ENCODE measurements at places on chromosomes 5 and 9.

GRCh38 chr5:124922255-124922975 lies 176.0 kb upstream of the ZNF608 start:
- DNase-seq = no peak

DNA sequence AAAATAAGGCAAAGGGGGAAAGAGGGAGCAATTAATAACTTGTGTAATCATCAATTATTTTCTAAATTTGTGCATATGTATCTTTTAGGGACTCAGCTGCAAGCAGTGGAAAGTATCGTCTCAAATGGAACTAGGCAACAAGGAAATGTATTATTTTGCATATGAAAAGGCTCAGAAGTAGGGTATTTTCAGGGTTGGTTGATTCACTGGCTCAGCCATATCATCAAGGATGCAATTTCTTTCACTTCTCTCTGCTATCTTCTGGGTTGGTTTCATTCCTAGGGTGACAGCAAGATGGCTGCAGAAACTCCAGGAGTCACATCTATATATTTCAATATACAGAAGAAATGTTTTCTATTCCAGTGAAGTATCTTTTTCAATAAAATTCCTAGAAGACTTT lies 509.8 kb downstream of the DMAC1 start:
- DNase-seq = no peak

DNA sequence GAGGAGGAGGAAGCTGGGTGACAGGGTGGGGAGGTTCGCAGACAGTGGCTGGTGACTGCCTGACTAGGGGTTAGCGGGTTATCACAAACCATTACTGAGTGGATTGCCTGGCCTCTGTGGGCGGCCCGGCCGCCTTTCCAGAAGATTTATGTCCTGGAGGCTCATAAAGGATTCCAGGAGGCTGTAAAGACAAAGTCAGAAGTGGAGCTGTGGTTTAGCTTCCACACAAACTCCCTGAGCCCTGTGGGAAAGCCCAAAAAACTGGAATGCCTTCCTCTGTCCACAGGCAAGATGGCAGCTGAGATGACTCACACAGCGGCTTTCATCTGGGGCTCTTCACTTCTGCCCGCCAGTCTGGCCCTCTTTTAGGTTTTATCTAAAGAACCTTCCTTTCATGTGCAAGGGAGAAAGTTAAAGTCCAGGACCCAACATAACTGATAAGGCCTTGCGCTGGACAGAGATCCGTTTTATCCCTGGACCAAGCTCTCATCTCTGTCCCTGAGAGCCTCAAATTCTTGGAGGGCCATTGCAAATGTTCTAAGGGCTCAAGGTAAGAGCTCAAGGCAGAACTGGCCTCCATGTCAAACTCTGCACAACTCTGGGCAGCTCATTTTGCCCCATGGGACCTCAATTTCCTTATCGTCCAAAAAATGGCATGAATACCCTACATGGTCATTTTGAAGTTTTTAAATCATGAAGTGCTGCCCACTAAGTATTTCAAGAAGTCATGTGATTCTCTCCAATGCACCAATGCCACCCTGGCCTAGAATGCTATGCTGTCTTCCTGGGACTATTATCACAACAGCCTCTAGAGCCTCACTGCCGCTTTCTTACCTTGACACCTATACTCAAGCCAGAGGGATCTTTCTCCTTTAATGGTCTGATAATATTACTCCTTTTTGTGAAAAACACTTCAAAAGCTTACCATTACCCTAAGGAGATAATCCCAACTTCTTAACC lies 249.4 kb upstream of the TRIM32 start:
- DNase-seq = no peak

GRCh38 chr5:38506302-38506701 lies 50.1 kb downstream of the LIFR start:
- DNase-seq = no peak

DNA sequence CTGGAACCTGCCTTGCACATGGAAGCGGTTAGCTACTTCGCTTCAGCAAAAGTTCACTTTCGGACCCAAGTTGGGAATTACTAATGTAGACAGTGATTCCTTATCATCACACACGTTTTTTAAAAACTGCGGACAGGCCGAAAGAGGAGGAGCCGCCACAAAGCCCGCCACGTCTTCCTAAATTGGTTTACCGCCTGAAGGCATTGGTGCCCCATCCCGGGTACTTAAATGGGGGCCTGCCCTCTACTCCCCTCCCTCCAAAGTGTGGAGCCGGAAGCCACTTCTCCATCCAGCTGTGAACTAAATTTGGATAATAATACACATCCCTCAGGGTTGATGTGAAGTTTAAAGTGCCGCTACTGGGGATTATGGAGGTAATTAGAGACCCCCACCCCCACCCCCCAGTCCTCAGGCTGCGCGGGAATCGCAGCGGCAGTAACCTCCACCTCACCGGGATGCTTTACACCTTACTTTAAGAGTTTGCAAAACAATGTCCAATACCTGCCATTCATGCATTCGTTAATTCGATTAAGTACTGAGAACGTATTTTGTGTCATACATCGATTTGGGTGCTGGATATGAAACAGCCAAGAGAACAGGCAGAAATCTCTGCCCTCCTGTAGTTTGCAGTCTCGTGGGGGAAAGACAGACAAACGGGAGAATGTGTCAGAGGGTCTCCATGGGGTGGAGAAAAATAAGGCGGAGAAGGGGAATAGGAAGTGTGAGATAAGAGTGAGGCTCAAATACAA lies 937 bp upstream of the MACROH2A1 start:
- no peak for DNase-seq

DNA sequence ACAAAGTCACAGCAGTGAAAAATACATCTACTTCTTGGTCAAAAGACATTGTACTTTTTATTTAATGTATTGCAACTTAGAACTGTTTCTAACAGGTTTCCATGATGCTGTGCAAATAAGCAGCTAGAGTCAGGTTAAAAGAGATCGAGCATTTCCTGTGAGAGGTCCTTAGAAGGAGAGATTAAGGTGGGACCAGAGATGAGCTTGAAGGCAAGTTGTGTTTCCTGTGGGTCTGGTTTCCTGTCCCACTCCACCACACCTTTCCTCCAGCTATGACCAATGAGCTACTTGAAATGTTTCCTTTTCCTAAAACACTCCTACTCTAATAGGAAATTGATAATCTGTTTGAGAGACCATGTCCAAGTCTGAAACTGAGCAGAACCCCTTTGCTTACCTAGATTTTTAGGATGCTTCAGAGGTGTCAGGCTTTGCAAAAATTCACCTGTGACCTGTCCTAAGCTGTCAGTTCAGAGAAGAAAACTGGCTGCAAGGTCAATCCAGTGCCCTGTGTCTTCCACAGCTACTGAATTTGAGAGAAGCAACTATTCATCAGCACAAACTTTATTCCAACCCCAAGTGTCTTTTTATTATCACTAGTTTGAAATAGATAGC lies 13.1 kb upstream of the RLN1 start:
- DNase-seq = no peak

- no peak for DNase-seq
These were observed 127.2 kb upstream of the ZNF366 start for GRCh38 chr5:72634444-72634843.

DNA sequence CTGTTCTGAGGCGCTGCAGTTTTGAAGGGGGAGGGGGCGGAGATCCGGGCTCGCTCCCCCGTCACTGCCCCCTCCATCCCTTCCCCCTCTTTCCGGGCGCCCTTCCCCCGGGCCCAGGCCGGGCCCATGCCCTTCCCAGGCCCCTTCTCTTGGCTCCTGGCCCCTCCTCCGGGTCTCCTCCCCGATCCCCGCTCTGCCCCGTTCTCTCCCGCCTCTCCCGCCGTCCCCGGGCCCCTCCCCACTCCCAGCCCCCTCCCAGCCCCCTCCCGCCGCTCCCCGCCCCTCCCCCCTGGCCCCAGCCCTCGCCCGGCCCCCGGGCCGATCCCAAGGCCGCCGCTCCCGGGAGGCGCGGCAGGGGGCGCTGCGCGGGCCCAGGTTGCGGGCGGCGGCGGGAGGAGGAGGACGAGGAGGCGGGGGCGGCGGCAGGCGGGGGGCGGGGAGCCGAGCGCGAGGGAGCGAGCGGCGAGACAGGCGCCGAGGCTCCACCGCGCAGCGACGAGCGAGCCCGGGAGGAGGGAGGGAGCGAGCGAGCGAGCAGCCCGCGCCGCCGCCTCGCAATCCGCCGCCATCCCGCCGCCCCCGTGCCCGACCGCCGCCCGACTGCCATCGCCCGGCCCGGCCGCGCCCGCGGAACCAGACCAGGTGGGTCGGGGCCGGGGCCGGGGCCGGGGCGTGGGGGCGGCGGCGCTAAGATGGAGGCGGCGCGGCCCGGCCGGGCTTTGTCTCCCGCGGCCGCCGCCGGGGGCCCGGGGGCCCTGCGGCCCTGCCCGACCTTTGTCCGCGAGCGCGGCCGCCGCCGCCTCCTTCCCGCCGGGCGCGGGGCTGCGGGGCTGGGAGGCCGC lies at the start of gene PRRC2B:
TSS of gene PRRC2B (plus strand) at position 465 of the 842 bp plus-strand sequence. CDS start 36,059 bp downstream, outside the sequence.
- peak; percentile 96 for DNase-seq

DNA sequence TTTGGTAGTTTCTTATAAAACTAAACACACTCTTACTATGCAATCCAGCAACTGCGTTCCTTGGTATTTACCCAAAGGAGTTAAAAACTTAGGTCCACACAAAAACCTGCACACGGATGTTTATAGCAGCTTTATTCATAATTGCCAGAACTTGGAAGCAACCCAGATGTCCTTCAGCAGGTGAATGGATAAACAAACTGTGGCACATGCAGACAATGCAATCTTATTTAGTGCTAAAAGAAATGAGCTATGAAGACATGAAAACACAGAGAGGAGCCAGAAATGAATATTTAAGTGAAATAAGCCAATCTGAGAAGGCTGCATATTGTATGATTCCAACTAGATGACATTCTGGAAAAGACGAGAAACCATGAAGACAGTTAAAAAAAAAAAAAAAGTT lies 10.7 kb downstream of the WNK2 start:
- DNase-seq = no peak

DNA sequence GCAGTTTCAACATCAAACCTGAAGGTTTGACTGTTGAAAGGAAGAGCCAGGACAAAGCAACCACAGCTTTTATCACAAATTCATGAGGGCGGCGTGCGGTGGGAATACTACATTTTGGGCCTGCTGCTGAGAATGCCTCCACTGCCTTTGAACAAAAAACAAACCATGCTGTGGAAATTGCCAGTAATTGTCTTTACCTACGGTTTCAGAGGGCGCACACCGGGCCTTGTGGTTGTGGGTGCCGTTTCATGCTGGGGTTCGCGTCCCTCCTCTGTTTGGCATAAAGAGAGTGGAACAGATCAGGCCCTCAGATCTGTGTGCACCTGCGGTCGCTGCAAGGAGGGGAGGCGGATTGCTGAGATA lies 27.6 kb upstream of the TCF7 start:
- no peak for DNase-seq

DNA sequence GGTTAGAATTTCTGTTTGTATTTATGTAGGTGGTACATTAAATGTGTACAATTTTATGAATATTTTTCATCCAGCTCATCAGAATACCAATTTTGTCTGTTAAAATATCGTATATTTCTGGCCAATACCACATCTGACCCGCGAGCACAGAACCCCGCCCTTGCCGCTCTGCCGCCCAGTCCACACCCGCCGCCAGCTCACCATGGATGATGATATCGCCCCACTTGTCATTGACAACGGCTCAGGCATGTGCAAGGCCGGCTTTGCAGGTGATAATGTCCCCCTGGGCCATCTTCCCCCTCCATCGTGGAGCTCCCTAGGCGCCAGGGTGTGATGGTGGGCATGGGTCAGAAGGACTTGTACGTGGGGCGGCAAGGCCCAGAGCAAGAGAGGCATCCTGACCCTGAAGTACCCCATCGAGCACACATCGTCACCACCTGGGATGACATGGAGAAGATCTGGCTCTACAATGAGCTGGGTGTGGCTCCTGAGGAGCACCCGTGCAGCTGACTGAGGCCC lies 153.2 kb downstream of the CAVIN4 start:
- no peak for DNase-seq

DNA sequence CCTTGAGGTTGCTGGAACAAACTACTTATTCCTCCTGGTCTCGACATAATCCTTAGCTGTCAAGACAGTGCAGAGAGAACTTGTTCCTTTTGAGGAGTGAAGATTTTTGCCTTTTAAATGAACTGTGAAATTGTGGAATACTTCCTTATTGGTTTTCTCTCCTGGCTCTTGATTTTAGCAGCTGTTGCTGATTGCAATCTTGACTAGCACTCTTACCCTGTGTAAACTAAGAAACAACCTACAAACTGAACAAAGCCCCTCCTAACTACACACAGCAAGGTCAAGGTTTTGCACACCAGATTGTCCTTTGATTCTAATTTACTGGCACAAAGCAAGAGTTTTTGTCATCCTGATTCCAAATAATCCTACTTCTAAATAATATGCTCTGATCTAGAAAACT lies 84.0 kb upstream of the GOLGA1 start:
- DNase-seq = peak; percentile 69

DNA sequence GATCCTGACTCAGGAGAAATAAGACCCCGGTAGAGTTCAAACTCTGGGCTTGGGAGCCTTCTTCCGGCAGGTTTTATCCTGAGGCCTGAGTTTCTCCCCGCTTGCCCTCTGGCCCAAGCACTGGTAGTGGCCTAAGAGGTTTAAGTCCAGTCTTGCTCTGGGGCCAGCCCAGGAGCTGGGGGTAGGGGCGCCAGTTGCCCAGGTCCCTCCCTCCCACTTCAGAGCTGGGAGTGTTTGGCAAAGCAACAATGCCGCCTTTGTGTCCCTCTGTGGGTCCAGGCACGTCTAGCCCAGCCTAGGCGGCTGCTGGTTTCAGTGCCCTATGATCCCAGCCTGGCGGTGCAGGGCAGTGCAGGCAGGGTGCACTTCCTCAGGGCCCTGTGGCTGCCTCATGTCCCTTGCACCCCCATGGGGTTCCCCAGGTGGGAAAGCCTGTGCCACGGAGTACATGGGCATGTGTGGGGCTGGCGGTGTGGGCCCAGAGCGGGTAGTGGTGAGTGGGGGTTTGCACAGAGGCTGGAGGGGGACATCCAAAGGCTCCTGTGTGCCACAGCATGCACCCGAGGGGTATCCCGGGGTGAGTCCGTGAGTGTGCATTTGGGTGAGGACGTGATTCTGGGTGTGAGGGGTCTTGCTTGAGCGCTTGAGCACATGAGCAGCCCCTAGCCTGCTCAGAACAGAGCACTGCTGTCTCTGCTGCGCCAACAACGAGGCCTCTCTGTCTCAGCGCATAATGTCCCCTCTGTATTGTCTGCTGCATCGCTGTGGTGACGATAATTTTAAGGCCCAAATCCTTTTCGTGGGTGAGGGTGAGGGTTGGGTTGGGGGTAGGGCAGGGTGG lies 61.7 kb upstream of the PSD2 start:
- DNase-seq = no peak

DNA sequence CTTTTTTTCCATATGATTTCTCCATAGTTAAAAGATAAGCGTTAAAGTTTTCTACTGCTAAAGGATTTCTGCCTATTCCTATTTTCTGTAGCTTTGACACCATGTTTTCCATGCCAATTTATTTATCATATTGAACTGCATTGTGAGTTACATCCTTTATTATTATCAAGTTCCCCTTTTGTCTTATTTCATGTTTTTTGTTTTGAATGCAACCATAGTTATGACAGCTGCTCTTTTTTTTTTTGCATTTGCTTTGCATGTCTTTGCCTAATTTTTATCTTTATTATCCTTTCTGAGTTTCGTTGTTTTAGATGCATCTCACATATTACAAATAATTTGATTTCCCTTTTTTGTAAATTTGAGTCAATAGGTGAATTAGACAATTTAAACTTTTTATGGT lies 161.5 kb downstream of the DEPDC1B start:
- no peak for DNase-seq

GRCh38 chr9:132169672-132170392 lies 8.0 kb downstream of the NTNG2 start:
- peak; percentile 60 for DNase-seq

Data from SJCRH30 (cell line).